ENCODE measurements at places on chromosomes 16 and 17. TPM values are rescaled to one million over a fixed set of nuclear protein-coding genes. Genes with fewer than 3 reads are reported as not detected.

DNA sequence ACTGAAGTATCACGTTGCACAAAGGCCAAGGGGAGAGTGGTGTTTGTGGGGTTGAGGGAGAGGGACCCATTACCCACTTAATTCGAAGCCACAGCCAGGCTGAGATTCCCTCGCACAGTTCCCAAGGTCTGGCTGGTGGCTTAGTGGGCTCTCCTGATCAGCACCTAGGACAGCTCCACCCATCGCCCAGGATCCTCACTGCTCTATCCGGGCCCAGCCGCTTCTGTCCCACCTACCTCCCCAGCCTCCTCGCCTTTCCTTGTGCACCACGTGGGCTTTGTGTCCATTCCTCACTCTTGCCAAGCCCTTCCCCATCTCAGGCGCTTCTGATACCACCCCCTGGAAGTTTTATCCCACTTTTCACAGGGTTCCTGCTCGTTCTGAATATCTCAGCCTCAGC, 163.5 kb downstream of the CCT6B start:
- DNase-seq, result no peak

GRCh38 chr17:6303664-6304063, 131.3 kb downstream of the AIPL1 start:
- DNase-seq, result no peak

DNA sequence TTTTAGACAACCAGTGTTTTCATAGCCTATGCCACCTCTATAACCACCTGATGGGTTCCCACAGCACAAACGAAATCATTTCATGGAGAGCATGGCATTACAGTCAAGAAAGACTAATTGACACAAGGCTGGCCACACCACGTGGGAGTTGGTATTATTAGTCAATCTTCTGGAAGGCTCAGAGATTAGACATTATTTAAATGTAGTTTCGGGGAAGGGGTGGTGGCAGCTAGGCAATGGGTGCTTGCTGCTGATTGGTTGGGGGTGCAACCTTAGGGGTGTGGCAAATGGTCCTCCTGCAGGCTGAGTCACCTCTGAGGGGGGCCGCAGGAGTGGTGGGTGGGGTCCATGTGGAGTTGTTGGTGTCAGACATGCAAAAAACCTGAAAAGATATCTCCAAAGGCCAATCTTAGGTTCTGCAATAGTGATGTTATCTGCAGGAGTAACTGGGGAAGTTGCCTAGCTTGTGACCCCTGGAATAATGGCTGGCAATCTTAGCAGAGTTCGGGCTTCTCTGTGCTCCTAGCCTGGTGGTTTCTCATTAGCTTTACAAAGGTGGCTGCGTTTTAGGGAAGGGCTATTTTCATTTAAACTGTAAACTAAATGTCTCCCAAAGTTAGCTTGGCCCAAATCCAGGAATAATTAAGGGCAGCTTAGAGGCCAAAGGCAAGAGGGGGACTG, 4.6 kb downstream of the TEN1 start:
- DNase-seq, result no peak

DNA sequence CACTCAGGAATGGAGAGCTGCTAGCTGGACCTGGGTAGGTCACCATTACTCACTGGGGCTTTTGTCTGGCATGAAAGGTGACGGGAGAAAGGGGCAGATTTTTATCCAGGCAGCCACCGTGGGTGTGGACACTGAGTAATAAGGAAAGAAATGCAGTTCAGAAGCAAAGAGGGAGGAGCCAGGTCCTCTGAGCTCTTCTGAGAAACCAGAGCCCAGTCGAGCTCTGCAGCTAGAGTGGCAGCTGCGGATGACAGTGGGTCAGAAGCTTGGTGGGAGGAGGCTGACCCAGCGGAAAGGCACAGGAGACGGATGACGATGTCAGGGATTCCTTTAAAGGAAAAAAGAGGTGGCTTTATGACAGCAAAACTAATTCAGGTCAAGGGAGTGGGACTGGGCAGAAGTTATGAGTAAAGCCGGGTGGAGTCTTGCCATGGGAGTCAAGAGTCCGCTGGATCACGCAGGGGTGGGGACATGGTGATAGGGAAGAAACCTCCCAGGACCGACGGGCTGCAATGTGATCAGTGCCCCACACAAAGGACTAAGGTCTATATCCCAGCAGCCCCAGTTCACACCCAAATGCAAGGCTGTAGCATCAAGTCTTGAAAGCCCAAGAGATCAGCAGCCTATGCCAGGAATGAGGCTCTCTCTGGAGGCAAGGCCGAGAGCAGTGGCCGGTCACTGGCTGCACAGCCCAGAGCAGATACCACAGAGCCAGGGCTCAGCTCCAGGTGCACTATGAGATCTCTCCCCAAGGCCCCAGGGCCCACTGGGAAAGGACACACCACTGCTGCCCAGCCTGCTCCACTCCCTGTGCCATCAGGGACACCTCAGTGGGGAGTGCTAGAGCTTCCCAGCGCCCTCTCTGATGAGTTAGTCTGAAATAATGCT, 6.3 kb upstream of the MNT start:
- peak; percentile 79 for DNase-seq

DNA sequence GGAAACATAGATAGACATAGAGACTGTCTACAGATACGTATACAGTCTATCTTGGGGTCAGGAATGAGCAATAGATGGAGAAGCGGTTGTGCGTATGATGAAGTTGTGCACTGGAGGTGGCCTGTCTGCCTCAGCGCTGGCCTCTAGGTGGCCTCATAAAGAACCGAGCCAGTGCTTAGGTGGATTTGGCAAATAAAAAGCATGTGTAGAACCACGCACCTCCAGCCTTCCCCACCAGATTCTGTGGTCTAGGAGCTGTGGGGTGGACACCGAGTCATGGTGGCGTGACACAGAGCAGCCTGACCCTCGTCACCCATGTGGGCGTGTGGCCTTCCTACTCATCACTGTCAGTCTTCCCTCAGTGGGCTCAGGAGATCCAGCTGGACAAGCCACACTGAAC, 34.0 kb downstream of the PGS1 start:
- DNase-seq, result no peak

GRCh38 chr17:82120148-82120547, 22.1 kb upstream of the FASN start:
- no peak for DNase-seq

- no peak for DNase-seq
These were observed 52.4 kb downstream of the CA10 start for GRCh38 chr17:52106072-52106471.

DNA sequence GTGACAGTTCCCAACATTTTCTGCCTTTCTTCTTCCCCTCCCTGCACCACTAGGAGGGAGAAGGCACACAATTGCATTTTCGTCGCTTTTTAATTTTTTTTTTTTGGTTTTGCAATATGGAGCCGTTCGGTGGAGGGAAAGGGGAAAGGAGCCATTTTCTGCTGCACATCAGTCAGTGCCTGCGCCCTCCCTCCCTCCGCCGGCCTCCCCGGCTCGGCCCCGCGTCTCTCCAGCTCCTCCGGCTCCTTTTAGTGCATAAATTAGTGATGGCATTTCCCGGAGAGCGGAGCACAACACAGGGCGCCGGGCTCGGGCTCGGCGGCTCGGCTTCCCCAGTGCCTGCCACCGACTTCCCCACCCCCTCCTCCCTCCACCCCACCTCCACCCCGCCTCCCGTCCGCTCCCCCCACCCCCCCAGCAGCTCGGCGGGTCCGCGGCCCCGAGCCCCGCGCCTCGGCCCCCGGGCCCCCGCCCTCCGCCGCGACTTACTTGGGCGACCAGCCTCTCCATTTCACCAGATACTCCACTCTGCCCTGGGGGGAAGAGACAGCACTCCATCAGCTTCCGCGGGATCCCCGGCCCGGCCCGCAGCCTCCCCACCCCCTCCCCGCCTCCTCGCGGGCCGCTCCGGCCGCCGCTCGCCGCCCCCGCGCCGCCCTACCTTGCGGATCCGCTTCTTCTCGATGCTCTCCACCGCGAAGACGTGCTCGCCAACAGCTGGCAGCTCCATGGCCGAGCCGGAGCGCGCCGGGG, 542 bp downstream of the CBX4 start:
- DNase-seq, result peak; percentile 72

- DNase-seq, result no peak
These were observed 6.8 kb downstream of the COTL1 start for GRCh38 chr16:84611041-84611440.

DNA sequence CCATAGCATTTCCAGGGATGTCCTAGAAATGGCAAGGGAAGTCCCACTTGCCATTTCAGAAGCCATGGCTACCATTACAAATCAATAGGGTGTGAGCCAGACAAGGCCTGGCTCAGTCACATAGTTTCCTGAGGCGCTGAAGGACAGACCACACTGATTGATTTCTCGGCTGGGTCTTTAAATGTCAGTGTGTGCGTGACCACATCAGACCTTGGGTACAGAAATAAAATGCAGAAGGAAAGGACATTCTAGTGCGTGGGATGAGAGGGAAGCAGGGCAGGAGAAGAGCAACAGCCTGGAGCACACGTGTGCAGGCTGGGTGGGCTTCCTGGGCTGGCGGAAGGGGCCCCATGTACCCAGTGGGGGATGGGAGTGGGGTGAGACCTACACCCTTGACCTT, 58.7 kb upstream of the LYRM9 start:
- no peak for DNase-seq

- DNase-seq, result peak; percentile 96
These were observed 238.7 kb upstream of the CIBAR2 start for GRCh38 chr16:85350973-85351372.

GRCh38 chr16:11128211-11129141, 127.5 kb downstream of the SOCS1 start:
- DNase-seq, result no peak

DNA sequence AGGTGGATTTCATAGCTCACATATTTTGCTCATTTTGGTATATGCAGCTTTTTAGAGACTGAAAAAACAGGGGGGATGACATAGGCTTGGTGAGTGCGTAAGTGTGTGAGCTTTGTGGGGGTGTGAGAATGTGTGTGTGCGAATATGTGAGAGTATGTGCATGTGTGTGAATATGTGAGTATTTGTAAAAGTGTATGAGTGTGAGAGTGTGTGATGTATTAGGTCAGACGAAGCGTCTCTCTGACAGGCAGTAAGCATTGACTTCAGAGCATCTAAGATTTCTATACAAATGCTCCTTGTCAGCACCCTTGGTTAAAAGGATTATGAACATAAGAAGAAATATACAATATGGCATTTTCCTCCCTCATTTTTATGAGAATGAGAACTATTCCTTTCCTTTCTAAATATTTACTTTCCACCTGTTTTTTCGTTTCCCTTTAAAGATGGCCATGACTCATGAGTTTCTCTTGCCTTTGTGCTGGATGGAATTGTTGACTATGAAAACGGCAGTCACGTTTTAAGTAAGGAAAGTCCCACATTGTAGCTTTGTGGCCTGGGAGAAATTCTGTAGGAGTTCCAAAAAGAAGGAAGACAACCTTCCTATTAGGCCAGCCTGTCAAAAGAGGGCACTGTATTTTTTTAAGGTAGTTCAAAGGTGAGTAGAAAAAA, 276.4 kb downstream of the FOXL1 start:
- DNase-seq, result no peak

DNA sequence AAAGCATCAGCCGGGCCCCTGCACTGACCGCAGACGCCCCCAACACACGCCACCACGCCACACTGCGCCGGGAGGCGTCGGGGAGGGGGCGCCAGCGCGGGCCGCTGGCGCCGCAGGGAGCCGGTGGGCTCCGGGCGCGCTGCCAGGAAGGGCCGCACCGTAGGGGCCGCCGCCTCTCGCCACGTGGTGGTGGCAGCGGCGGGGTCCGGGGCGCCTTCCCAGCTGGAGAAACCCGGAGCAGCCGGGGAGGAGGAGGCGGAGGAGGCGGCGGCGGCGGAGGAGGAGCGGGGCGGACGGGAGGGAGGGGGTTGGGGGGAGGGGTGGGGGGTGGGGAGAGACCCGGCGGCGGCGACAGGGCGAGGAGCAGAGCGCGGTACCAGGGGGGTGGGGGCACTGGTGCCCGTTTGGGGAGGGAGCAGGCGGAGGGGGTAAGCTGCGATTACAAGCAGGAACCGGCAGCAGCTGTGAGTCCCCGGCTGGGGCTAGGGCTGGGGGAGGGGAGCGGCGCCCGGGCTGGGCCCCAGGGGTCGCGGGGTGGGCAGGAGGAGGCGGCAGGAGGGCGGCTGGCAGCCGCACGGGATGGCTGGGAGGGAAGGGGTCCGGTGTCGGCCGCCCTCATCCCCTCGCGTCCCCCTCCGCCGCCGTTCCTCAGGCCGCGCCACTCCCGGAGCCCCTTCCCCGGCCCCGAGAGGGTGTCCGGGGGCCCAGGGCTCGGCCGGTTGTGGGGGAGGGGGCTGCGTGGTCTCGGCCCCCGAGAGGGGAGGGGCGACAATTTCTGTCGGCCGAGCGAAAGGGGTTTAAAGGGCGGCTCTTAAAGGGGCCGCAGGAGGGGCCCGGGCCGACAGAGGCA, at the start of gene TBKBP1:
Gene TBKBP1, plus strand, starts transcription at position 431 of the 850 bp plus-strand sequence. CDS start 1,952 bp downstream, outside the sequence.
- DNase-seq, result peak; percentile 79

DNA sequence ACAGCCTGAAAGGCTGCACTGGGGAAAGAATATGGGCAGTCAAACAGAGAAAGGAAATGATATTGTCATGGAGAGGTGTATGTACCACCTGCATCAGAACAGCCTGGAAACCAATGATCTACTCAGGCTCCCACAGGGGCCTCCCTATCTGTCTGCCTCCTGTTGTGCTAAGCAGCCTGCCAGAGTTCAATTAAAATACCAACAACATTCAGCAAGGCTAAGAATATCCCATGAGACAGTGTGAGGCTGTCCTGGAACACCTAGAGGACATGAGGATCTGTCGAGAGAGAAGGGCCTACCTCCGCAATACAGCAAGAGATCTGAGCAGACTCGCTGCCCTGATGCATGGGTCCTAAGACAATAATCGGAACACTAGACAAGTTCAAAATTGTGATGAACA, 8.4 kb downstream of the FXR2 start:
- no peak for DNase-seq

DNA sequence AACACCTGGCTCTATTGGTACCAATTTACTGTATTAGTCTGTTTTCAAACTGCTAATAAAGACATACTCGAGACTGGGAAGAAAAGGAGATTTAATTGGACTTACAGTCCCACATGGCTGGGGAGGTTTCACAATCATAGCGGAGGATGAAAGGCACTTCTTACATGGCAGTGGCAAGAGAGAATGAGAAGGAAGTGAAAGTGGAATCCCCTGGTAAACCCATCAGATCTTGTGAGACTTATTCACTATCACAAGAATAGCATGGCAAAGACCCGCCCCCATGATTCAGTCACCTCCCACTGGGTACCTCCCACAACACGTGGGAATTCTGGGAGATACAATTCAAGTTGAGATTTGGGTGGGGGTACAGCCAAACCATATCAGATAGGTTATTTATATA, 22.6 kb upstream of the GOSR1 start:
- DNase-seq, result no peak

The PLXDC1 gene
- 3.2 TPM for total RNA-seq

The PPM1E gene
- not detected for total RNA-seq

The MAF gene
- total RNA-seq, result 35.2 TPM

The FOXF1 gene
- not detected for total RNA-seq

The TPSD1 gene
- not detected for total RNA-seq

The CTRB1 gene
- 3.9 TPM for total RNA-seq

The MYL4 gene
- 2.9 TPM for total RNA-seq

All from psoas muscle (tissue), 8 donors.